Activated CD8-positive, alpha-beta memory T cell treated with anti-CD3 and anti-CD28 coated beads, Interleukin-2, amount 50 U/mL, for 48 hours (primary cell): ENCODE measurements at places on chromosomes 1 and 21.

DNA sequence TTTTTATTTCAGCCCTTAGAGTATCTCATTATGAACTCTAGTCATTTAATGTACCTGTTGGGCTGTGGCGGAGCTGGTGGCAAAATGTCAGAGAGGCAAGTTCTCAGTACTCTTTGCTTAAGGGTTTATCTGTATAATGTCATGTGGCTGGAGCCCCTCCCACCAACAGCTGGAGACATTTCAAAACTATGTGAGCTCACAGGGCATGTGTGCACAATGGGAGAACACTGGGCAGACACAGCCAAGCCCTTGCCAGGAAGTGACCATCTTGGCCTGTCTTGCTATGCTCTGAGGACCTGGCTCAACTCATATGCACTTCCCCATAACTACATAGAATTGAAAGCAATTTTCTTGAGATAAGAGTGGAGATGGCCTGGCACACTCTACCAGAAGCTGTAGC, 296.4 kb downstream of the PTPRU start:
- peak; percentile 3 for DNase-seq

GRCh38 chr1:29237852-29238619, 1.7 kb downstream of the PTPRU start:
- no peak for DNase-seq

- no peak for DNase-seq
Observed at GRCh38 chr1:113256348-113256729, 134.0 kb upstream of the MAGI3 start.

GRCh38 chr1:115183721-115184259, 94.5 kb upstream of the TSPAN2 start:
- no peak for DNase-seq

DNA sequence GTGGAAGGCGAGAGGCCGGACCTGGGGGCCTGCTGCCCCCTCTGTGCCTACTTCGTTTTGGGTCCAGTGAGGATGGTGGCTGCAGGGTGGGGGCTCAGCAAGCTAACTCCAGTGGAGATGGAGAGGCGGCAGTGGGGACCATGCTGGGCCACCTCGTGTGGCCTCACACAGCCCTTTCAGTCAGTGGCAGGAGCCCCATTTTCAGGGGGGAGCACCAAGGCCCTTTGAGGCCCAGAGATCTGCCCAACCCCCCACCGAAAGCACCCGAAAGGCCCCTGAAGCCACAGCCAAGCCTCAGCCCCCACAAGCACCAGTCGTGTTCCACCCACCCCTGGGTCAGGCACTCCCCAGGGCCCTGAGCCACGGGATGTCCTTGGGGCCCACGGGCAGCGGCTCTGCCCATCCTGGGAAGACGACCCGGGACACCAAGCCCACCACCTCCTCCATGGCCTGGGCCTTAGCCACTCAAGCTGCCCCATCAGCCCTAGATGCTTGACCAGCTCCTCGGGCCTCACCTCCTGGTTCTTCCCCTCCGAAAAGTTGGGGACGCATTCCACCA, 345 bp downstream of the FTCD start:
- peak; percentile 42 for DNase-seq

GRCh38 chr1:1073743-1074587, at the start of gene RNF223:
RNF223 (minus strand) TSS chr1:1074306; CDS start chr1:1072566, 1,740 bp downstream.
- DNase-seq, result no peak

DNA sequence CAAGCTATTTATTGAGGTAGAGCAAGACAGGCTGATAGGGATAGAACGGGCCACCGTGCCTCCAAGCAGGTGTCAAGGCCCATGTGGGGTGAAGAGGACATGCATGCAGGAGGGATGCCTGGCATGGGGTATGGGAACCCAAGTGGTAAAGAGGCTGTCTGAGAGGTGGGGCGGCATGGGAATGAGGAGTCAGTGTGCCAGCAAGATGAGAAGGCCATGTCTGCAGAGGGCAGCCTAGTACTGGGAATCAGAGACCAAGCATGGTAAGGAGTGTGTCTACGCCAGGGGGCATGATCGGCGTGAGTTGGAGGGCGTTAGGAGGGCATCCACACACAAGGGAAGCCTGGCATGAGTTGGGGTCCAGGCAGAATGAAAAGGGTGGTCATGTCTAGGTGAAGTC, 303.7 kb upstream of the PLD5 start:
- no peak for DNase-seq
